T-helper 17 cell (primary cell): ENCODE measurements at places on chromosomes 3 and 15.
A peak's percentile ranks its signal among the peaks of the same experiment; 100 is the strongest.

DNA sequence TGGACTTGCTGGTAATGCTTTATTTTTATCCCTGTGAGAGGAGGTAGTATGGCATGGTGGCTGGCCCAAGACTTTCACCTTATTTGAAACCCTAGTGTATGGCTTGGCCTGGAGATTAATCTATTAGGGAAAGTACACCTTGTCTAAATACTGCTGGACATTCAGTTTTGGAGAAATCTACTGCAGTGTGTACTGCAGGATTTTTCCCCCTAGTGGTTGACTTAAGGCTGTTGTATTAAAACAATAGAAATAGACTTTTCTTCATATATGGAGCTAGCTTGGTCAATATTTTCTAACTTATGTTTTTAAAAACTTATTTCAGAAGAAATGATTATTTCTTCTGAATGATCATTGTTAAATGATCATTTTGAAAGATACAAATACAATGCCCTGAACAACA is 13.9 kb upstream of the SLITRK3 start:
- H3K27me3 ChIP-seq: peaks cover 10% of the 10 kb centered on the region
- H3K36me3 ChIP-seq: no peaks in the 10 kb centered on the region
- no peak for DNase-seq
- no peaks in the 10 kb centered on the region for H3K4me1 ChIP-seq
- no peak overlapping the region for H3K27ac ChIP-seq

DNA sequence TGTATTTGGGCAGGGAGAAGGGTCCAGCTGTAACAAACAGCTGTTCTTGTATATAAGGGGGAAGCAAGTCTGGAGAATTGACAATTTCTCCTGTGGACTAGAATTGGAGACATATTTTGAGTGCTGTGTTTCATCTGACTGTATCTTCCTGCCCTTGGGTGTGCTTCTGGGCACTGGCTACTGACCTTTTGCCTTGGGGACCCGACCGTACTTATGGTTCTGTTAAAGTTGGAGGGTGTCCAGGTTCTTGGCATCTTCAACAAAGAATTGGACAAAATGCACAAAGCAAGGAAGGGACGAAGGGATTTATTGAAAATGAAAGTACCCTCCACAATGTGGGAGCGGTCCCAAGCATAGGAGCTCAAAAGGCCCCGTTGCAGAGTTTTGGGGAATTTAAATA is 31.0 kb downstream of the MAP2K1 start:
- H3K4me1 ChIP-seq: peaks cover 45% of the 10 kb centered on the region
- no peak overlapping the region for H3K27ac ChIP-seq
- no peaks in the 10 kb centered on the region for H3K36me3 ChIP-seq
- no peak for DNase-seq
- H3K4me3 ChIP-seq: no peak overlapping the region

DNA sequence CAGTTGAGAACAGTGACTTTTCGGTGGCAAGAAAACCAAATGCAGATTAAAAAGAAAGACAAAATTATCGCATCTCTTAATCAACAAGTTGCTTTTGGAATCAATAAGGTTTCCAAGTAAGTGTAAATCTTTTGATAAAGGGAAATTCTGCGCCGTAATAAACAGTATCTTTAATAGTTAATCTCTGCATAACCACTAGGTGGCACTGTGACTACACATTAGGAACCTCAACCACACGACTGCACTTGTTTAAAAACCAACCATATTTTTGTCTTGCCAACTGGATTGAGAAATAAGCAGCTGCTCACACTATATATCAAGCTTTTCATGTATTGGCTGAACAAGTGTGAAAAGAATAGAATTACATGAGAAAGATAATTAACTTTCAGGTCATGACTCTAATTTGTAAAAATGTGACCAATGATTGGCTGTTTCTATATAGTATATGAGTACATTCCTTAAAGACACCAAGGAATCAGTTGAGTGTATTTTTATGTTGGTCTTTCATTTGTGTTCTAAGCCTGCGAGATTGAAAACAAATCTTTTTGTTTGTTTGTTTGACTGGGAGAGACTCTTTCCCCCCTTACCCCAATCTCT is 72.7 kb downstream of the DZIP3 start:
- H3K4me3 ChIP-seq: no peak overlapping the region
- peaks cover 5% of the 10 kb centered on the region for H3K4me1 ChIP-seq
- peaks cover 12% of the 10 kb centered on the region for H3K36me3 ChIP-seq
- H3K27ac ChIP-seq: no peak overlapping the region
- H3K27me3 ChIP-seq: no peaks in the 10 kb centered on the region
- peak; percentile 36 for DNase-seq

DNA sequence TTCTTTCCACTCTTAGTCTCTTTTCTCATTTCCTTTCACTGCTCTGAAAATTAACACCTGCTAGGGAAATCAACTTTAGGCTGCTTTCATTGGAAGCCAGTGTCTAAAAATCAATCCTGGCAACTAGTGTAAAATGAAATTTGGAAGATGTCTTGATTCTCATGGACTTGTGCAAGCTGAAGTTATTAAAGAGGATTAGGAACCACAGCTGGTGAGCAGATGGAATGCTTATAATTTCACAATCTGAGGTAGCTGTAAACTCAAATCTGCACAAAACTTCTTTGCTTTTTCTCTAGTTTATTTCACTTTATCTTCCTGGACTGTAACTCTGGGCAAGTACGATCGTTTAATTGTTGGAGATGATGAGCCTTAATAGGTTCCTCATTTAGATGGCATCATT is 175.6 kb downstream of the GHSR start:
- DNase-seq: no peak
- peaks cover 9% of the 10 kb centered on the region for H3K4me1 ChIP-seq
- H3K4me3 ChIP-seq: no peak overlapping the region
- H3K27me3 ChIP-seq: no peaks in the 10 kb centered on the region
- peaks cover 7% of the 10 kb centered on the region for H3K36me3 ChIP-seq

DNA sequence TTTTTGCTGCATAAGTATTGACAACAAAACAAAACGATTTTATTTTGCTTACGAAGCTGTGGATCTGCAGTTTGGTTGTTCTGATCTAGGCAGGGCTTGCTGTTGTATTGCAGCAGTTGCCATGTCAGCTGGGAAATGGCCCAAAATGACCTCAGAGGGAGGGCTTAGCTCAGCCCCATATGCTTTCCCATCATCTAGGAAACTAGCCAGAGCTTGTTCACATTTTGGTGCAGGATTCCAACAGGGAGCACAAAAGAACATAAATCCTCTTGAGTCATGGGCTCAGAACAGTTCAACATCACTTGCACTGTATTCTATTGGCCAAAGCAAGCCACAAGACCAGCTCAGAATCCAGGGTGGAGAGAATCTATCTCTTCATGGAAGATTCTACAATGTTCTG is 42.2 kb upstream of the ROBO2 start:
- no peaks in the 10 kb centered on the region for H3K4me1 ChIP-seq
- no peak overlapping the region for H3K27ac ChIP-seq
- H3K36me3 ChIP-seq: no peaks in the 10 kb centered on the region
- no peaks in the 10 kb centered on the region for H3K27me3 ChIP-seq
- DNase-seq: no peak

DNA sequence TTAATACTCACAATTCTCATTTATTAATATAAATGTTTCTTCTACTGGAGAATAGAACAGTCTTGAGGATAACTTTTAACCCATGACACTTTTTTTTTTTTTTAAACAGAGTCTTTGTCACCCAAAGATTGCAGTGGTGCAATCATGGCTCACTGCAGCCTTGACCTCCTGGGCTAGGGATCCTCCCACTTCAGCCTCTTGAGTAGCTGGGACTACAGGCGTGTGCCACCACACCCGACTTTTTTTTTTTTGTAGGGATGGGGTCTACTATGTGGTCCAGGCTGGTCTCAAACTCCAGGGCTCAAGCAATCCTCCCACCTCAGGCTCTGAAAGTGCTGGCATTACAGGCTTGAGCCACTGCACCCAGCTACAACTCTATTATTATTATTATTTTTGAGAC is 34.5 kb downstream of the PIK3CB start:
- H3K36me3 ChIP-seq: peaks cover 2% of the 10 kb centered on the region
- peaks cover 29% of the 10 kb centered on the region for H3K4me1 ChIP-seq
- no peak for DNase-seq
- H3K27ac ChIP-seq: no peak overlapping the region

GRCh38 chr3:165259541-165260193 is 63.5 kb upstream of the SLITRK3 start:
- H3K36me3 ChIP-seq: no peaks in the 10 kb centered on the region
- no peak overlapping the region for H3K4me3 ChIP-seq

GRCh38 chr15:38631119-38632075 is 66.8 kb upstream of the RASGRP1 start:
- no peak for DNase-seq
- peak overlapping the region; percentile 25 for H3K4me3 ChIP-seq
- H3K4me1 ChIP-seq: peaks cover 24% of the 10 kb centered on the region
- peak overlapping the region; percentile 19 for H3K27ac ChIP-seq
- no peaks in the 10 kb centered on the region for H3K36me3 ChIP-seq

DNA sequence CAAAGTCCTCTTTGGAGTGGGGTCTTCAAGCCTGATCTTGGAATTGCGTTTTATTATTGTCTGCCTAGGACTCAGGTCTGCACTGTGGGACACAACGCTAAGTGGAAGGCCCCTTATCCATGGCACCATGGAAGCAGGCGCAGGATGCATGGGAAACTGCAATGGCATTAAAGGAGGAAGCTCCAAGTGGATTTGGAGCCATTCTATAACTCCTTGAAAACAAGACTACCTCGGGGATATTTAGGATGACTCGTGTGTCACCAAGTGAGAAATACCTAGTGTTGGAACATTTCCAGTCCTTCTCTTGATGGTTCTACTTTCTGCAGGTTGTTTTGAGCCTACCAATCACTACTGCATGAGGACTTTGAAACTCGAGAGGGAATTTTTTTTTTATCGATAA is 126.6 kb upstream of the ZBED2 start:
- H3K36me3 ChIP-seq: peaks cover 4% of the 10 kb centered on the region
- H3K4me3 ChIP-seq: no peak overlapping the region
- no peak for DNase-seq
- H3K27me3 ChIP-seq: no peaks in the 10 kb centered on the region

- peaks cover 3% of the 10 kb centered on the region for H3K4me1 ChIP-seq
- peak; percentile 2 for DNase-seq
These were observed 126.9 kb downstream of the LRRK1 start for GRCh38 chr15:101045835-101046691.
